ENCODE measurements at places on chromosomes 5 and 9.

- no peak for DNase-seq
These were observed 92.8 kb downstream of the NFIB start for GRCh38 chr9:14221119-14221518.

GRCh38 chr5:108528655-108529054 is 146.8 kb upstream of the FBXL17 start:
- DNase-seq: no peak

DNA sequence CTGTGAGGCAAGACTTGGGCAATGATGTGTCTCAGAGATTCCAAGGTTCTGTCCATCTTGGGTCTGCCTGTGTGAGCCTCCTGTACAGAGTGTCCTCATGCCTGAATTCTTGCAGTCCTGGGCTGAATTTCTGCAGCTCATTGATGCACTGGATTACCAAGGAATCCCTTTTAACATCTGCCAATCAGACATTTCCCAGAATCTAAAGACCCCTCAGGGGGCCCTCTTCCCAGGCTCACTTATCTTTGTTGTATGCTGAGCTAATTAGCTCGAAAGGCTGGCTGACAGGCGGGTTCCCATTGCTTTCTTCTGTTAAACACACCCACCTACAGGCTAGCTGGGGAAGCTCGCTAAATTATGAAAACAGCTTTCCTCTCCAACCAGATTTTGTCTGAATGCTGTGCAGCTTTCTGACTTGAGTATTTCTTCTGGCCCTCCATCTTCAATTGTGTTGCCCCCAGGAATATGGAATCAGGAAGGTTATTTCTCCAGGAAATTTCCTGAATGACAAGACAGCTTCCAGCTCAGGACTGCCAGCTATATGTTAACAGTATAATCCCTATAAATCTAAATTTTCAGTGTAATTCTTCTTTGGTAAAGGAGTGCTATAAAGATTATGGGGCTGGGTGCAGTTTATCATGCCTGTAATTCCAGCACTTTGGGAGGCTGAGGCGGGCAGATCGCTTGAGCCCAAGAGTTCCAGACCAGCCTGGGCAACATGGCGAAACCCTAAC is at the start of gene LIX1:
LIX1 (minus strand) TSS at position 91 of the 734 bp plus-strand sequence; CDS start at position 56, 35 bp downstream.
- DNase-seq: peak; percentile 97

DNA sequence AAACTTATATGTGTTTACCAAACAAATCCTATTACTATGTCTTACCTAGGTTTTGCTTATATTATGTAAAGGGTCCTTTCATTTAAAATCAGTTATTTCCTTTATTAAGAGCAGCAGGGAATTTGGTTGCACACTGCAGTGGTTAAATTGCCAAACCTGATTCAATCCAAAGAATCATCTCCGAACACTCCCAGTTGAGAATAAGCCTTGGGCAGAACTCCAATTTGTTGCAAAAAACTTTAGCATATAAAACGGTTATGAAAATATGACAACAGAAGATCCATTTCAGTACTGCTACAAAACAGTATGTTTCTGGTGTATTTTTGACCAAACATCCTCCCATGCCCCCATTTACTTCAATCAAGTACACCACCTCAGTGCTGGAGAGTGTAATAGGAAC is 587.0 kb upstream of the GRAMD2B start:
- no peak for DNase-seq

- no peak for DNase-seq
These were observed 128.1 kb downstream of the ACTL7B start for GRCh38 chr9:108727580-108728111.

DNA sequence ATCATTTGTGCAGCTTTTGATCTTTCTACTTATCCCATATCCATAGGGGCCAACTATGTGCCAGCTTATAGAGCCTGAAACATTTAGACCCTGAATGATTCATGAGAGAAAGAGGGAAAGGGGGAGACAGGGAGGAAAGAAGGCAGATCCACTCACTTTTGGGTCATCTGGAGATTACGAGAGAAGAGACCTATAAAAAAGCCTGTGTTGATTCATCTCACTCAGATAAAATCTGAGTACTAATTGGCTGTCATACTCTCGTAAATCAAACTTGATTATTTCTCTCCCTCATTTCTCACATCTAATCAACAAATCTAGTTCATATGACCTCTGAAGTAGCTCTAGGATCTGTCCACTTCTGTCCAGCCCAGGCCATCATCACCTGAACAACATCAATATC is 137.1 kb downstream of the ARL15 start:
- DNase-seq: no peak

DNA sequence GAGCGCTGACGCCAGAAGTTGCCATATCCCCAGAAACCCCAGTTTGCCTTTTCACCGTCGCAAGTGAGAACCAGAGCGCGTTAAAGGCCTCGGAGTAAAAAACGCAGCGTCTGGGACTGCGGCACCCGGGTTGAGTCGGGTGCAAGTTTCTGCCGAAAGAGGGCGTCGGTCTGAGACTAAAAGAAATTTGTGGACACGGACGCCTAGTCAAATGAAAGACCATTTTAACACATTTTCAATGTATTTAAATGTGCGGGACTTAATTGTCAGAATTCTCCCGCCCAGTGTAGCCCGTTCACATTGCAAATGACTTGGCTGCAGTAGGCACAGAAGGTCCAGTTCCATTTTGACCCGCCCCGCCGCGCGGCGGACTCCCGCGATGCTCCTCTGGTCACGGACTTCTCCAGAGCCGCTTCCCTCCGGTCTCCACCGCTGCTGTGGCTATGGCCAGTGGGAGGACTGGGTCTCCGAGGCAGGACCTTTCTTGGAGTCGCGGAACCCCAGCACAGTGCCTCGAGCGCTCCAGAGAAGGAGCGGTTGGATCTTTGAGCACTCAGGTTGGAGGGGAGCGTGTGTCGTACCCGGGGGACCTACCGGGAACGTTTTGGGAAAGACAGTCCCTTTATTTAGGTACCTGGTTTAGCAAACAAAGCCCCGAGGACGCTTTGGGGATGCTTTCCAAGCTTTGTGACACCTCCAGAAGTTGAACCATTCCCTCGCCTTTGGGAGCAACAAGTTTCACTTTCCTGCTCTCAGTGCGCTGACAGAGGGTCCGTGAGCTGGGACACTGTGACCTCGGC is 1.2 kb upstream of the NPR3 start:
- peak; percentile 88 for DNase-seq

- DNase-seq: no peak
These were observed 587 bp downstream of the C5orf47 start for GRCh38 chr5:173989432-173990082.

DNA sequence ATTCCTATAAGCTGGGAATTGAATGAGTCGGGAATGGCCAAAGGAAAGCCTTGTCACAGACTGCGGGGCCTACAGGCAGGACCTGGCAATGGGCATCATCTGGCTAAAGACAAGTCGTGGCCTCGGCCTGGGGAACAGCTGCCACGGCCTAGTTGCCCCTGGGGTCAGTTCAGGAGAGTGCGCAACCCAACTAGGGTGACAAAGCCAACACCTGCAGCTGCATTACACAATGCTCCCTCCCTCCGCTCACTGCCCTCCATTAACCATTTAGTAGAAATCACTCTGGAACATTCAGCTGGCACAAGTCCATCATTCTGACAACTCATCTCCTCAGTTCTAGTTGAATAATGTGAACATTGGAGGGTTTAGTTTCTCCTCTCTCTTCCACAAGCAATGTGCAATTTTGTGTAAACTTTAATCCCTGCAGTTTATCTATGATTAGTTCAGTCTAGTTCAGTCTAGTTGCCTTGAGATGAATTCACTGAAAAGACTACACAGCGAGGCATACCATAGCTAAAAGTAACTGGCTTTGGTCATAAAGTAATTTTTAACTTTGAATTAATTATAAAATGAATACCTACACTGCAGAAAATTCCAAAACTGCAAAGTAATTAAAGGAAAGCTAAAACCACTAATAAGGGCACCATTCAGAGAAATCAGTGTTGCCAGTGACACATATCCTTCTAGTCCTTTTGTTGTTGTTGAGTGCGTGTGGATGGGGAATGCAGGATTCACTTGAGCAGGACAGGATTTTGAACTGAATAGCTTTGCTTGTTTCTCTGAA is 5.1 kb downstream of the GLDC start:
- DNase-seq: no peak
